Thyroid gland (tissue), 4 donors: ENCODE measurements at places on chromosomes 6 and 20. TPM values are rescaled to one million over a fixed set of nuclear protein-coding genes. Genes with fewer than 3 reads are reported as not detected.

DNA sequence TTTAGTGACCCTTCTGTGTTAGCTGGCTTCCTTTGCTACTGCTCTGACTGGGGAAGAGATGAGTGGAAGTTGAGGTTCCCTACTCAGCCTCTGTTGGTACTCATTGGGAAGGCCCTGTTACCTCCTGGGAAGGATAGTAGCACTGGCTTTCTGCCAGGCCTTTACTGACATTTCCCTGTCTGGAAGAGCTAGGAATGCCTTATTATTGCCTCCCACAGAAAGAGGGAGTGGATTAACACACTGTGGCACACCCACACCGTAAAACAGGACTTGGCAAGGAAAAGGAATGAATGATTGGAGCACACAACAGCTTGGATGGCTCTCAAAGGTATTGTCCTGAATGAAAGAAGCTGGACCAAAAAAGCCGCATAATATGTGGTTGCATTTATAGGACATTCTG is 12.2 kb downstream of the ZNF831 start:
- H3K27ac ChIP-seq, result no peak overlapping the region
- H3K36me3 ChIP-seq, result no peaks in the 10 kb centered on the region
- no peaks in the 10 kb centered on the region for H3K4me1 ChIP-seq
- H3K4me3 ChIP-seq, result no peak overlapping the region
- no peak for DNase-seq
- no peaks in the 10 kb centered on the region for H3K27me3 ChIP-seq

DNA sequence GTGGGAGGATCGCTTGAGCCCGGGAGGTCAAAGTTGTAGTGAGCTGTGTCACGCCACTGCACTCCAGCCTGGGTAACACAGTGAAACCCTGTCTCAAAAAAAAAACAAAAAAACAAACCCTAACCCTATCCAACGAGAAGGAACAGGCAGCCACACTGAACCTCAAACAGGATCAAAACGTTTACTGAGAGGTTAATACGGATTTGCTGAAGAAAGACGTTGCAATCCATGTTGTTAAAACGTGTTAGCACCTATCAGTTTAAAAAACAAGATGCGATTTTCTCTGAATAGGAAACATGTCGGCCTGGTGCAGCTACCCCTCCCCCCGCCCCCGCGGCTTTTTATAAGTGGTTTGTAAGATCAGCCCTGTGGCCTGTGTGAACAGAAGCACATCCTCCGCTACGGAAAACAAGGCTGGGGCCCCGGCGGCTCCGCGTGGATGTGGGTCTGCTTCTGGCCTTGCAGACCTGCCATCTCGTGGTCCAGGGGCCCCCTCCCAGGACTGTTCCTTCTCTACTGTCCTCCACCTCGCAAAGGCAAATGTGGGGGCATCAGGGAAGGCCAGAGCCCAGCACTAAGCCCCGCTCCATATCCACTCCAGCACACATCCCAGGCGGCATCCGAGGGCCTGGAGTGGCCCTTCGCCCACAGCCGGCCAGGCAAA is 11.4 kb downstream of the SLC2A4RG start:
- H3K36me3 ChIP-seq, result peaks cover 5% of the 10 kb centered on the region
- no peaks in the 10 kb centered on the region for H3K27me3 ChIP-seq
- DNase-seq, result no peak
- H3K4me3 ChIP-seq, result no peak overlapping the region

DNA sequence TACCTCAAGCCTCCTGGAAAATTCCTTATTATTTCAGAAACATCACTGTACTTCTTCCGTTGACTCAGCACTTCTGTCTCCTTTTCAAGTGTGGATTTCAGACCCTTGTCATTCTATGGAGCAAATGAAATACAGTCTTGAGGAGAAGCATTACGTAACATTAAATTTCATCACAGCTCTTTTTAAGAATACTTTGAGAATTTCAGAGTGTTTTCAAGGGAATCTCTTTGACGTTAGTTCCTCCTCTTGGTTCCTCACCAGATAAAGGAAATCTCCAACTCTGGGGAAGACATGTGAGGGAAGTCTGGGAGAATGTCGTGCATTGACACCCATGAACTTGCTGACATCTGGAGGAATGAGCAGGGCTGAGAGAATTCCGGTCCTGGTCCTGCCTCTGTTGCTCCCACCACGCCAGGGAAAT is 32.3 kb downstream of the UST start:
- DNase-seq, result no peak
- no peaks in the 10 kb centered on the region for H3K36me3 ChIP-seq
- no peak overlapping the region for H3K4me3 ChIP-seq
- no peaks in the 10 kb centered on the region for H3K27me3 ChIP-seq

GRCh38 chr6:30129265-30130178 is 6.4 kb upstream of the TRIM40 start:
- H3K27ac ChIP-seq, result no peak overlapping the region
- H3K4me1 ChIP-seq, result peaks cover 13% of the 10 kb centered on the region
- H3K4me3 ChIP-seq, result no peak overlapping the region
- H3K36me3 ChIP-seq, result no peaks in the 10 kb centered on the region

DNA sequence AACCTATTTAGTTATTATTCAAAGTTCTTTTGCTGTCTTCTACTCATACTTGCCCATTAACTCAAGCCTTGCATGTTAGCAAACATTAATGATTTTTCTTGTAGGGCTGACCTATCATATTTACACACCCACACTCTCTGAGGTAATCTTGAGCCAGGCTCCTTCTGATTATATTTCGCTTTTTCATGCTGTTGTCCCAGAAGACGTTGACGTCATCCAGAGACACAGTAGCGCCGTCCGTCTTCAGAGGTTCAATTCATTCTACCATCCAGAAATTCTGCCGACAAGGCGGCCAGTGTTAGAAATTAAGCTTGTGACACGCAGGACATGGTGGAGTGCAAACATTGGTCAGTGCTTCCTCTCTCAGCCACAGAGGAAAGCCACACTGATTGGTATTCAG is 584.7 kb downstream of the BMP2 start:
- H3K27me3 ChIP-seq, result no peaks in the 10 kb centered on the region
- no peaks in the 10 kb centered on the region for H3K36me3 ChIP-seq
- no peak overlapping the region for H3K4me3 ChIP-seq
- no peak overlapping the region for H3K27ac ChIP-seq

- no peak overlapping the region for H3K4me3 ChIP-seq
- peaks cover 22% of the 10 kb centered on the region for H3K4me1 ChIP-seq
- H3K27ac ChIP-seq, result no peak overlapping the region
- H3K36me3 ChIP-seq, result no peaks in the 10 kb centered on the region
- H3K27me3 ChIP-seq, result no peaks in the 10 kb centered on the region
Observed at GRCh38 chr20:63223121-63223825, 7.3 kb upstream of the YTHDF1 start.

Gene FOXF2
- total RNA-seq, result 1.6 TPM
